Right ventricle myocardium inferior (tissue), 1 donor: ENCODE measurements at places on chromosomes 7 and 10. TPM values are rescaled to one million over a fixed set of nuclear protein-coding genes. Genes with fewer than 3 reads are reported as not detected.

DNA sequence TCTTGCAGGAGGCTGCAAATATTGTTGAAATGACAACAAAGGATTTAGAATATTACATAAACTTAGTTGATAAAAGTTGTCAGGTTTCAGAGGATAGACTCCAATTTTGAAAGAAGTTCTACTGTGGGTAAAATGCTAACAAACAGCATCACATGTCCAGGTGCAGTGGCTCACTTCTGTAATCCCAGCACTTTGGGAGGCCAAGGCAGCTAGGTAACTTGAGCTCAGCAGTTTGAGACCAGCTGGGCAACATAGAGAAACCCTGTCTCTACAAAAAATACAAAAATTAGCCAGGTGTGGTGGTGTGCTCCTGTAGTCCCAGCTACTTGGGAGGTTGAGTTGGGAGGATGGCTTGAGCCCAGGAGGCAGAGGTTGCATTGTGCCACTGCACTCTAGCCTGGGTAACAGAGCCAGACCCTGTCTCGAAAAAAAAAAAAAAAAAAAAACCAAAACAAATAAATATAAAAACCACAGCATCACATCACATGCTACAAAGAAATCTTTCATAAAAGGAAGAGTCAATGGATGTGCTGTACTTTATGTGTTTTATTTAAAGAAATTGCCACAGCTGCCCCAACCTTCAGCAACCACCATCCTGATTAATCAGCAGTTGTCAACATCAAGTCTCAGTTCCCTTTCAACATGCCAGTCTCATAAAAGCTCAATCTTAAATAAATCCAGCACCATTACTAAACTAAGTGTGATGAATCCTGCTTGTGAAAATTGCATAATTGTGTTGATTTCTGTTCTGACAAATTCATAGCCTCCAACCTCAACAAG, 83.2 kb upstream of the MBL2 start:
- no peak for DNase-seq

The UPF2 gene
- 20.7 TPM for total RNA-seq

- DNase-seq: no peak
Observed at GRCh38 chr7:47458057-47458456, 123.9 kb downstream of the TNS3 start.

- DNase-seq: no peak
Observed at GRCh38 chr10:77513781-77514331, 123.8 kb downstream of the KCNMA1 start.

DNA sequence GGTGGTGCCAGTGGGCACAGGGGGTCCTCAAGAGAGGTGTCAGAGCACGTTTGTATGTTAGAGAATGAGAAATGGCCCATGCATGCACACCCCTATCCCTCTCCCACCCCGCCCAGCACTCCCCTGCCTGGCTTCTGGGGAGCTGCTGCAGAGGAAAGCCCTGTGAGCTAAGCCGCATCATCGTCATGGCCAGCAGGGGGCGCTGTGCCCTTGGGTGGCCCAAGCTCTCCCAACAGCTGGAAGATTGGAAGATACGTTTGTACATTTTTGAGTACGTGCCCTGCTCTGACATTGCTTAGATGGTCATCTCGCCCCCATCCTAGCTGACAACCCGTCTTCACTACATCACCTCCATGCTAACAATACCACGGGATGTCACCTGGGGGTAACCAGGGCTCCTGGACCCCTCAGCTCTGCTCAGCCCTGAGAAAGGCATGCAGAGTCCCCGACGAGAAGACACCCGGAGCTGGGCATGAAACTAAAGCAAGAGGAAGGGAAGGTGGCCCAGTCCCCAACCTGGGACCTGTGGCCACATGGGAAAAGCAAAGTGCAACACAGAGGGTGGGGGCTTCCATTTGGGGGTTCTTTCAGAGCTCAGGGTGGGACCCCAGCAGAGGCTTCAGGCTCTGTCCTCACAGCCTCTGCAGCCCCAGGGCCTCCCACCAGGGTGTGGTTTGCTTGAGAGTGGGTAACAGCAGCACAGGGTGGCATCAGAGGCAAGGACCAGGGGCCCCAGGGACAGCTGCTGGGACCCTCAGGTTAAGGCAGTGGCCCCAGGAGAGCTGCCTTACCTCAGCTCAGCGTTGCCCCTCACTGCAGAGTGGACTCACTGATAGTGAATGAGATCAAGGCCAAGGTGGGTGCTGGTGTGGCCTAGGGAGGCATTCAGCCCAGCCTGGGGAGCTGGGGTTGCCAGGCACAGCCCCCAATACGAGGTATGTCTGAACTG, 136.6 kb downstream of the PTPN20 start:
- DNase-seq: peak; percentile 85

DNA sequence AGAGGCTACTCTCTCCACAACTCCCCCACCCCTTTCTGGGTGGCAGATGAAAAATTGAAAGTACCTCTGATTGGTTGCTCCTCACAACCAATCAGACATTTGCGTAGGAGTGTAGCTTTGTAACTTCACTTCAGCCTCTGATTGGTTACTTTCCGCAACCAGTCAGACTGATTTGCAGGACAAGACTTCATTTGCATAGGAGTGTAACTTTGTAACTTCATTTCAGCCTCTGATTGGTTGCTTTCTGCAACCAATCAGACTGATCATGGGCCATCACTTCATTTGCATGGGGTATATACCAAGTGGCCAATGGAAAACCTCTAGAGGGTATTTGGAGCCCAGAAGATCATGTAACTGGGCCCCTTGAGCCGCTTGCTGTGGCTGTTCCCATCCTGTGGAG, 25.6 kb downstream of the CDNF start:
- DNase-seq: no peak

The STK32C gene
- total RNA-seq: 7.0 TPM

DNA sequence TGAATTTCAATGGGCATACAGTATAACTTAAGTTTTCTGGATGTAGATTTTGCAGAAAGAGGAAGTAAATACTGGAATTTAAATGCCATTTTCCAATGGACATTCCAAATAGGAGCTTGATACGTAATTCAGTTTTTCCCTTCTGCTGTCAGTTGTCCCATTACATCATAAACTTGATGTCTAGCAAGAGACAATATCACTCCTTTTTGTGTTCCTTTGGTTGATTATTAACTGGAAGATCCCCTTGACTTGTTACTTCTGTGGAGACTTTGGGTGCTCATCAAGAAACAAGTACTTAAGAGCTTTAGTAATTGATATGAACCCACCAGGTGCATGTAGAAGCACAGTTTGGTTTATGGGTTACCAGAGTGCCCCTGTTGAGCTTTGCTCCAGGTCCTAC, 116.1 kb downstream of the ST7 start:
- no peak for DNase-seq

DNA sequence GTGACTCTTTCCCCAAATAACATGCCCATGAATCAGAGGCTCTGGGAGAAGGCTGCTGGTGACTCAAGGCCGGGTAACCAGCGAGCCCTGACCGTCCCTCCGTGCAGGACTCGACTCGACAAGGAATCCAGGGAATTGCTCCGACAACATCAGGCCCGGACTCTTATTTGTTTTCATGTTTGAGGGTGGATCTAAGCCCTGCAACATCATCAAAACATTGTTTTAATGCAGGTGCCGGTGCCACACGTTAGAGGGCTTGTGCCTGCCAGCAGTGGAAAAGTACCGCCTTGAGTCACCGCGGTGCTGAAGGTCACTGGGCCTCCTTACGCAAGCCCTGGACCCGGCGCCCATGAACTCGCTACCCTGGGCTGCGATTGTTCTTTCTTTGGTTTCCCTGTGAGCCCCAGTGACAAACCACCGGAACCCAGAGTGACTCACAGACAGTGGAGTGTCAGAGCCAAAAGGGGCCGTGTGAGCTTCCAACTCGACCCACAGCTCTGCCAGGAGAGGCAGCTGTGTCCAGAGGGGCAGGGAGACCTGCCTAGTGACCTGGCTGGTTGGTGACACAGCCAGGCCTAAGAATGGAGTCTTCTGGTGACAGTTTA, 139.4 kb upstream of the SHH start:
- DNase-seq: no peak

The TAS2R41 gene
- total RNA-seq: not detected

The CLRN3 gene
- total RNA-seq: not detected

DNA sequence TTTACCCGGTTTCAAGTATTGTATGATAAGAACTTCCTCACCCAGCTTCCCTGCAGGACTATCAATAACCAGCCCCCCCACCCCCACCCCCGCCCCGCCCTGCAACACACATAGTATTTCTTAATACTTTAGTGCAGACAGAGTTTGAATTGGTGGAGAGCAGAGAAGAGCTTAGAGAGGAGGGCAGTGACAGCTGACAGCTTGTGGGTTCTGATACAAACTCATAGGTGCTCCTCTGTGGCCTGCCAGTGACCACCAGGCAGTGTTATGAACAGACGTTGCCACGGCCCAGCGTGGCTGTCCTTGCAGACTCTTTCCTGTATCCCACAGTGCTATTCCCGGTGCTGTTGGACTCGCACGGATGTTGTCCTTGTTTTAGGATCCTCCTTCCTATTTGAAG, 186.9 kb upstream of the ADO start:
- no peak for DNase-seq

The NYAP1 gene
- total RNA-seq: 0.54 TPM

DNA sequence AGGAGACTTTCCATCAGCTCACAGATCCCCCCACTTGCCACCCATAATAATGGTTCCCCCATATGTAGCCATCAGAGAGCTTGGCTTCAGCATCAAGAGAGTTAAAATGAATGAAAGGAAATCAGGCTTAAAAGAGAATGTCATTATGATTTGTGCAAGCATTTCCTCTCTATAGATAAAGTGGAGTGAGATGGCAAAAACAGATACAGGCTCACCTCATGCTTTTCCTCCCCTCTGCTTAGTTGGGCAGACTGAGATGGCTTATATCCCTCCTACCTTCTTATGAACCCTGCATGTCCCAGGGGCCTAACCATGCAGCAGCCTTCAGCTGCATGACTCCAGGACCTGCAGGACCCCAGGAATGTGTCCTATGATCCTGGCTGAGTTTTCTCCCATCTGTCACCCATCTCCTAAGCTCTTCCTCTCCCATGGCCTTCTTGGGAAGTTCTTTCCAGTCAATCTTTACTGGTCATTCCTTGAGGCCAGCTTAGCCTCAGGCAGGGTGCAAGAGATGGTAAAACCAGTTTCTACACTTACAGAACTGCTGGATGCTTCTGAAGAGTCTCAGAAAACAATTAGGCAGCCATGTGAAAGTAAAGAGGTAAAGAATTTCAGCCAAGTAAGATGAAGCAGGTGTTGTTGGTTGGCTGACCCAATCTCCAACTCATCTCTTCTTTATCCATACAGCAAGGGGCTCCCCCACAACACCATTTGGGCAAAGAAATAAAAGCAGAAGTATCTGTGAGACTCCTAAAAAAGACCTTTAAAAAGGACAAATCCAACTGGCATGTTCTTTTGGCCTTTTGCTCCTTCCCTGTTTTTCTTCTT, 159.7 kb downstream of the RTKN2 start:
- no peak for DNase-seq

The CCDC146 gene
- total RNA-seq: 11.0 TPM

The TMEM176B gene
- 43.1 TPM for total RNA-seq

DNA sequence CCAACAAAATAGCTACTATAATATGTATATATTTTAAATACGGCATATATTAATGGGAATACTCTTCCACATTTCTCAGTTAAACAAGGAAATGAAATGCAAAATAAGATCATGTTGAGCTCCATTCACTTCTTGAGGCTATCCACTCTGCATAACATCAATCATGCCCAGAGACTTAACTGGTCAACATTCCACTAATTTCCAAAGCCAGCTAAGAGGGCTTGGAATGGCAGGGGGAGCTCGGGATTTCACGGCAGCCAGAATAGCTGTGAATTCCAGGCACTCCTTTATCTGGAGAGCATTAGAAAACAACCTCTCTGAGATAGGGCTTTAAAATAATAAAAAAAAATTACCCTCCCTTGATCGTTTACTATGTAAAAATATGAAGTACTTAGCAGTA, 194.9 kb upstream of the CDCA7L start:
- DNase-seq: no peak

DNA sequence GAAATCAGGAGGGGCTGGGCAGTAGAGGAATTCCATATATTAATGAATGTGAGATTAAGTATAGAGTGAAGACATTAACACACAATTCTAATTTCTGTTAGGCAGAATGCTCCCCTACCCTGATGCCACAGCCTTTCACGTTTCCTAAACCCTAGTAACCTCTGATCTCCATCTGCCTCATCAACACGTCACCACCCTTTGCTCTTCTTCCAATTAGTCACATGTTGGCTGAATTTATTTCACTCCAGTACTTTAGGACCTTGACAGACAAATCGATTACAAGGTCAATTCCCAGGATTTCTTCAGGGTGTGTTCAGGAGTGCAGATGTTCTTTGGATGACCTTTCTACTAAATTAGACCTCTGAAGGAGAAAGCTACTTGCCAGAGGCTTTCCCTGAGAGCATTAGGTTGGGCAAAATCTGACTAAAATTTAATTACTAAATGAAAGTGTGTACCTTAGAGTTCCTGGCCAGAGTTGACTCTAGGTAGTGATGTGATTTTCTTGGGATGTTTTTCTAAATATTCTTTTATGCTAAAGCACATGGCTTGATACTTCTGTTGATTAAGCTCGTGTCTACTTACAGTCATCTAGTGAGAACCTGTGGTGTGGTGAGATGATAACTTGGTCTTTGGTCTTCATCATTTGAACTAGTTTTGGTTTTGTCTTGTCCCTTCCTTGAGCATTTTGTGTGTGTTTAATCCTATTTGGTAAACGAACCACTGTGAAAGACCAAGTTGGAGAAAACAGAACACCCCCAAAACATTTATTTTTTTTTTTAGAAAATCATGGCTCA, 12.7 kb downstream of the AGR2 start:
- DNase-seq: no peak

GRCh38 chr10:69237528-69238159, 17.5 kb downstream of the HKDC1 start:
- peak; percentile 93 for DNase-seq

The C10orf67 gene
- 0.51 TPM for total RNA-seq

- DNase-seq: no peak
Observed at GRCh38 chr10:130378556-130379400, 242.6 kb downstream of the GLRX3 start.

The CTNNA3 gene
- 120 TPM for total RNA-seq

GRCh38 chr7:35379481-35379880, 125.6 kb upstream of the TBX20 start:
- DNase-seq: no peak
